ENCODE measurements at places on chromosomes 7 and 10.

DNA sequence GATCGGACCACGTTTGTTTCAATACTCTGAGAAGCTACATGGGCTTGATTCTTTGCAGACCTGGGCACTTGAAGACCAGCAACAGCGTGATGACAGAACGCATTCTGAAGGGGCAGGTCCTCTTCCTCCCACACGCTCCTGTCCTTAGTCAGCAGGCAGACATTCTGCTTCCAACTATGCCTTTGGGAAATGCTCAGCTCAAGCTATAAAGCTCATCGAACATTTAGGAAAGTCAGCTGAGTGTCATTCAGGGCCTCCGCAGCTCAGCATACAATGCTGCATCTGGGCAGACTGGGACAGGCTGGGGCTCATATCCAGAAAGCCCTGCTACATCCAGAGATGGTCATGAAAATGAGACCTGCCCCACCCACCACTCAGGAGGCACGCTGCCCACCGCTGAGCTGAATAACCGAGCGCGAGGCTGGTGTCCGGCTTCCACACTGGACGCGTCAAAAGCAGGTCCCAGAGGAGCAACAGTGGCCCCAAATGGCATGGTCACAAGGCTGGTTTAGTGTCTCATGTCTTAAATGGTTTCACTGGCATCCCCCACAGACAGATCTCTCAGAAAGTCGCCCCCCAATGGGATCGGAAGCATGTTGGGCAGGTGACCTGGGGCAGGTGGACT, 274.0 kb downstream of the DNAJB6 start:
- DNase-seq, result no peak

DNA sequence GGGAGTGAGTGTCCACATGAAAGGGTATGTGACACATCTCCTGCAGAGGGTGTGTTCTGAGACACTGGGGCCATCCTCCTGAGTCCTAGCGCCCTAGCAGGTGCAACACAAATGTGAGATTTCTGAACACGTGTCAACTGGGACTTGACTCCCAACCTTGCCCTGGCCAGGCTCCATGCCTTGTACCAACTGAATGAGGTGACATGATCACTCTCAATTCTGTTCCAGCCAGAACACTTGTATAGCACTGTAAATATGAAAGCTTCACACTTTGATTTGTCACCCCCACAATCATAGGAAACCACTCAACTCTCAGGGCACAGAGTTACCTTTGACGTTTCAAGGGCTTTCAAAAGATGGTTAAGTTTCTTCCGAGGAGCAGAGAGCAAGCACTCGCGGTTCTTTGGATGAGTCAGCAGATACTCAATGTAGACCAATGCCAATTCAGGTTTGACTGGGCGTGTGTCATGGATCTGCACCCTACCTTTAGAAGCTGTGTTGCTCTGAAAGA, 48.6 kb downstream of the NCAPG2 start:
- DNase-seq, result no peak

DNA sequence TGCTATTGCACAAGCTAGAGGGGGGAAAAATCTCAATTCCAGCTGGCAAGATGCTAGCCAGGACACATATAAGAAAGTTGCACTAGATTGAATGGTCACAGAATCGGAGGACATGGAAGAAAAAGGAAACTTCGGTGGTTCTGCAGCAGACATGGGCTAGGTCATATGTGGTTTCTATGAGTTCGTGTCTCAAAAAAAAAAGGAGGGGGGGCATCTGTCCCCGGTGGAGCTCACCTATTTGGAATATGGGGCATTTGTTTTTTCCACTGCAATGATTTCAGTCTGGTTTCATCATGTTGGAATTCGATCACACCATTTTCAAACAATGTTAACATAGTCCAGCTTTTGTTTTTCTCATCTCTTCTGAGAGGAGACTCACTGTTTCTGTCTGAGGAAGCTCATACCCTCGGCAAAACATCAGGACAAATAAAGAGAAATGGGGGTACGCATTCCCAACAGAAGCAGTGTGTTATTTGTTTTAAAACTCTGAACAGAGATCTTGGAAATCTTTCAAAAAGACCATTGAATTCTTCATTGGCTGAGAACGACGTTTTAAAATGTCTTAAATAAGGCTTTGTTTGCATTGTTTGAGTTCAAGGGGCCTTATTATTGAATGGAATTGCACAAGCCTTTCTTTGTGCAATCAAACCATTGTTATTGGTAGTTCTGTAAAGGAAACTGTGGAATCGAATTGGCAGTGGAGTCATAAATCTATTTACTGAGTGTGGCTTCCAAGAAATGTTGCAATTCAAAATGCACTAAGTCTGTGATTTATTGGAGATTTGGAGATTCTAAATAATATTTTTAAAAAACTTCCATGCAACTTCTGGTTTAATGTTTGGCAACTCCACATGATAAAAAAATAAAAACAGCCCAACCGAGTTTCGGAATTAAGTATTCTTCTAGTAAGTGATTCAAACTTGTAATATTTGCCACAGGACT, 173.2 kb downstream of the RTKN2 start:
- no peak for DNase-seq

- no peak for DNase-seq
Observed at GRCh38 chr7:23787272-23787671, 77.3 kb downstream of the STK31 start.

- no peak for DNase-seq
Observed at GRCh38 chr7:66781408-66782090, 41.0 kb downstream of the RABGEF1 start.

GRCh38 chr10:132113206-132113605, 47.5 kb downstream of the JAKMIP3 start:
- no peak for DNase-seq

GRCh38 chr7:46607176-46607575, 686.1 kb upstream of the IGFBP3 start:
- no peak for DNase-seq

DNA sequence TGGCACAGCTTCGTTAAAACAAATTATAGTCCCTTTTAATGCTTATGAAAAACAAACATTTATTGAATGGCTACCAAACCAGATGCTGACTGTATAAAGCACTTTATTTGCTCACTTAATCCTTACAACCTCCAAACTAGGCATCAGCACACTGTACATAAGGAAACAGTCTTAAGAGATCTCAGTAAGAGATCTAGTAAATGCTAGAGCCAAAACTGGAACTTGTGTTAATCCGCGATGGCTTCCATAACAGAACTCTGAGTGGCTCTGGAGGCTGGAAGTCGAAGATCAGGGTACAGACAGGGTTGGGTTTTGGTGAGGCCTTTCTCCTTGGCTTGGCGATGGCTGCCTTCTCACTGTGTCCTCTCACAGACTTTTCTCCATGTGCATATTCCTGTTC, 27.0 kb downstream of the PDZD8 start:
- no peak for DNase-seq

DNA sequence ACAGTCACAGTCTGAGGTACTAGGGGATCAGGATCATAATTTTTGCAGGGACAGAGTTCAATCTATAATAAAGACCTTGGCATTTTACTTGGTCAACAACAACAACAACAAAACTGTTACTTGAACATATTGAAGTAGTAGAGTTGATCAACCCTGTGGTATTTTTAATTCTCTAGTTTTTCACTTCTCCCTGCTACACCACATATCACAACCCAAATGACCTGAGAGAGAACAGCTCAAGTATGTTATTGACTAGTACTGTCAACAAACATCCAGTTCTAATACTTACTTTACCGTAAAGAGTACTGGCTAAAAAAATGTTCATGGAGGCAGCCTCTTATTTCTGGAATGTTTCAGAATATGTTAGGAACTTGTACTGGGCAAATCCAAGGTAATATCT, 90.5 kb upstream of the FAM3C start:
- no peak for DNase-seq

- DNase-seq, result no peak
Observed at GRCh38 chr10:11604865-11605650, 6.4 kb downstream of the USP6NL start.

GRCh38 chr7:132141109-132141508, 435.2 kb downstream of the PLXNA4 start:
- DNase-seq, result no peak

DNA sequence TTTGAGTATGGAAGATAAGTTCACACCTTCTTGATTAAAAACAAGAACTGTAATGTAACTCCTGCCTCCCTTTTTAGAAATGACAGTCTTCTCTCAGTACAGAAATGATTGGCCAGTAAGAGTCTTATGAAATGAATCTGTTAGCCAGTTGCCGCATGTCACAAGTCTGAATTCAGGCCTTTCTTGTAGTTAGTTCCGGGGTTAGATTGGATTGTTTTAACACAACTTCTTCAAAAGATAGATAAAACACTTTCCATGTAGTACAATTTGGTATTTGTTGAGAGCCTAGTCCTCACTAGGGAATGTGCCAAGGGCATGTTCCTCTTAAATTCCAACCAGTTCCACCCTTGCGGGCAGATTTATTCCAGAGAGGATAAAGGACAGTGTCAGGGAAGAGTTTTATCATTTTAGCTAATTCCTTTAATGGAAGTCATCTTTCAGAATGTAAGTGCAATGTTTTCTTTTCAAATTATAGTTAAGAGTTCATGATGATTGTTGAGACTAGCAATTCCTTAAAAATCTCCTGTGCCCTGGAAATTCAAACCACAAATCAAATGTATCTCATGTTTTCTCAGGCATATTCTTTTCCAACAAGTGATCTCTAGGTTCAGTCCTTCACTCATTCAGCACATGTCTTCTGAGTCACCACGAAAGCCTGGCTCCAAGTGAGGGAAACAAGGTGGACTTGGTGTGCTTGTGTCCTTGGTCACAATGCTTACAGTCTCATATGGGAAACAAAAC, 4.1 kb downstream of the FHIP2A start:
- no peak for DNase-seq
